Activated T-cell treated with anti-CD3 and anti-CD28 coated beads, Interleukin-2, amount 50 U/mL, for 24 hours (primary cell): ENCODE measurements at places on chromosomes 11 and 22.

- DNase-seq, result no peak
These were observed 442.2 kb upstream of the DDI1 start for GRCh38 chr11:103594283-103594682.

DNA sequence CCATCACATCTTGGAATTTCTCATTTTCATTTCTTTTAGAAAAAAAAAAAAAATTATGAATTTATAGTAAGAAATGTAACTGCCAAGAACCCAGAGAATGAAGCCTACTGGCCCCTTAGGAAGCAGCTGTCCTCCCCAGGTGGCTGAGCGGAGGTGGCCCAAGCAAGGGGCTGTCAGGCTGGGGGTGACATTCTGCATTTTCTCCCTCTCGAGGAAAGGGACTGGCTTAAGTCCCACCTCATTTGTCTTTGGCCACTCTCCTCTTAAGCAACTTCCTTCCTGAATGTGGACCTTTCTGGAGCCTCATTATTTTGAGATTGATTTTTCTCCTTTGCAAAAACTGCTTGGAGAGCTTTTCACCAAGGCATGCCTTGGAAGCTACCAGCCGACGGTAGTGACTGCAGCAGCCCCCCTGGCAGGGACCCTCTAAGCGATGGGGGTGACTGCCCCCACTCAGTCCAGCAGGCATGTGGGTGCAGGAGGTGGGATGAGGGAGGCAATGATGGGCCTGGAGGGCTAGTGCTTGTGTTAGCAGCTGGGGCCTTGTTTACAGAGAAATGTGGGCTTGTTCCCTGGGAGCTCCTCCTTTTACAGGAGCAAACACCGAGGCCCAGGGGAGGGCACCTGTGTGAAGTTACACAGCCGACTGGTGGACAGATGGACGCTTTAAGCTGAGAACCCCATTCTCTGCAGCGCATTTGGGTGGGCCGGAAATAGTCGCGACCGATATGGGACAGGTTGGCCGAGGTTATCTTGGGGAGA lies 111.7 kb downstream of the MORC2 start:
- no peak for DNase-seq

- no peak for DNase-seq
These were observed 287.4 kb upstream of the PDGFD start for GRCh38 chr11:104451197-104451893.

DNA sequence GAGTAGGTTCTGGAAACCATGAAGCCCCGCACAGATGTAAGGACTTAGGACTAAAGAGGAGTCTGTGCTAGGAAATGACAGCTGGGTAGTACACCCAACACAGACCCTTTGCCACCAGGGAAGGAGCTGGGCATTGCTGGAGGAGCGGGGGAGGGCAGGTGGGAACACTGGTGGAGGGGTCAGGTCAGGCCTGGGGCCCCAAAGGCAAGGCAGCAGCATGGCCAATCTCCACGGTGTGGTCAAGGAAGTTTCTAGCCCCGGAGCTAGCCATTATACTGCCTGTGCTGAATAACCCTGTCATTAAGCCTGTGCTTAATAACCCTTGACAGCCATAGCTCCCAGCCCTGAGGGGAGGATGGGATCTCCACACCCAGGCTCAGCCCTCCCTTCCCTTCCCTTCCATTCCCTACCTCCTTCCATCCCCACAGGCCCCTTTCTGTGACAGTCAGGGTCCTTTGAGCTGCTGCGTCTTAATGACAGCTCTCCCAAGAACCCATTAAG lies 2.1 kb downstream of the TMPRSS4 start:
- DNase-seq, result no peak

- DNase-seq, result peak; percentile 86
These were observed at the start of gene DGAT2 for GRCh38 chr11:75768112-75768908. Gene DGAT2 (plus strand): TSS chr11:75768778. CDS start chr11:75768992, 214 bp downstream.

DNA sequence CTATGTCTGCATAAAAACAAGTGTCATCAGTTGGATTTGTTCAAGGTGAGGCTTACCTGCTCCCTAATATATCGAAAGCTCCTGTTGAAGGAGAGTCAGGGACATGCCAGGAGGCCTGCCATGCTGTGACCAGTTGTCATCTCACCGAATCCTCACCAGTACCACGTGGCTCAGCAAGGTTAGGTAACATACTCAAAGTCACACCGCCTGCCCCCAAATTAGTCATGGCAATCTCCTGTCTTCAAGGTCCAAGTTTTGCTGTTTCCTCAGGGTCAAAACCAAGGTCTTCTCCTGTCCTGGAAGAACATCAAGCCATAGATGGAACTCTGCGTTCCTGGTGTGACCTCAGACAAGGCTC lies 67.8 kb downstream of the IGLL1 start:
- no peak for DNase-seq

DNA sequence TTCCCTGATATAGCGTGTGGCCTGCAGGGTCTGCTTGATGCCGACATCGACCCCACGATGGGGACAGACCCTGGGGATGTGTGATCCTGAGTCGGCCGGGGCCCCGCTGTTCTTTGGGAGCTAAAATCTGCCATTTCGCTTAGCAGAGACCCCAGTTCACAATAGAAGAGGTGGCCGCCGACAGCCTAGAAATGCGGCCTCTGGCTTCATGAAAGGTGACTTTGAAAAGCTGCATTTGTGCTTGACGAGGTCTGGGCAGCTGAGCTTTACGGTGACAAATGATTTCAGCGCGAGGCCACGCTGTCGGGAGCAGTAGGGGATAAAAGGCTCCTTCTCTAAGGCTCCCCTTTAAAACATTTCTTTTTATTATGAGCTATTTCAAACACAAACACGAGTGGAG lies 71.7 kb downstream of the RPS6KA4 start:
- DNase-seq, result no peak

DNA sequence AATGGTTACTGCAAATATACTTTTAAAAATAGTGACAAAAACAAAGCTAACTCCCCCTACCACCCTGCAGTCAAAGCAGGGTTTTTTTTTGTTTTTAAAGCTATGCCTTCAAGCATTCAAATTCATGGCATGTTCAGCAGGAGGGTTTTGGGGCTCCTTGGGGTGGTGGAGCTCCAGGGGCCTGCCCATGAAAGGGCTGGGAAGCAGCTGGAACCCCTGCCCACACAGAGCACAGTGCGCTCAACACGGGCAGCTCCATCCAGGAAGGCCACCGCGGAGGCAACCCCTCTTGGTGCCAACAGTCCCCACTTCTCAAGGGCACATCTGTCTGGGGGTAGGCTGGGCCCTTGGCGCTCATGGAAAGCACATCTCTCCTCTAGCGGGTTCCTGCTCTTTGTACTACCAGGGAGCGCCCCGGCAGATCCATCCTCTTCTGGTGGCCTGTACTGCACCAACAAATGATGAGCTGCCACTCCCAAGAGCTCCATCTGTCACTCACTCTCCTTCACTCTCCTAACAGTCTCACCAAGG lies 16.6 kb upstream of the PHLDA2 start:
- no peak for DNase-seq

DNA sequence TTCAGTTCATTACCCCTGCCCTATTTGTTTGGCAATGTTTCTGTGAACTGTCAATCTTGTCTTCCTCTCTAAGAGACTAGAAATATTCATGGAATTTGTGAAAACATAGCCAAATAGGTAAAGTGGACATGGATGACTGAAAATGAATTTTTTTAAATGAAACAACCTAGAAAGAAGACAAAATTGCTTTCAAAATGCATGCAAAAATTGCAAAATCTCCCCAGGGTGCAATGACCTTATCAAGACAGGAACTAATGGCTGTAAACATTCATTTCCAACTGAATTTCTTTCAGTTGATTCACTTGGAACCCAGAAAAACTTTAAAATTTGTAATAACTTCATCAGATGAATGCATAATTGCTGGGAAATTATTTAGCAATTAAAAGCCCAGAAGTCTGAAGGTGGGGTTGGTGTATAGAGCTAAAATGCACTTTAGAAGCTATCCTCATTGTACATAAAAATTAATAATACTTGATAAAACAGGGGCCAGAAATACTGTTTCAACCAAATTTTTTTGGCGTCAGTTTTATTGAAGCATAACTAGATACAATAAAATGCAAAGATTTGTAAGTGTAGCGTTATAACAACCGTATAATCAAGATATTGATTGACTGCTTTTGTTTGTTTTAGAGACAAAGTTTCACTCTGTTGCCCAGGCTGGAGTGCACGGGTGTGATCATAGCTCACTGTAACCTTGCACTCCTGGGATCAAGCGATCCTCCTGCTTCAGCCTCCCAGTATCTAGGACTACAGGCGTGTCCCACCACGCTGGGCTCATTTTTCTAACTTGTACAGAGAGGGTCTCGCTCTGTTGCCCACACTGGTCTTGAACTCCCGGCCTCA lies 27.6 kb upstream of the SLC35C1 start:
- DNase-seq, result no peak

- DNase-seq, result no peak
These were observed 26.9 kb downstream of the MACROD1 start for GRCh38 chr11:64139049-64139448.

DNA sequence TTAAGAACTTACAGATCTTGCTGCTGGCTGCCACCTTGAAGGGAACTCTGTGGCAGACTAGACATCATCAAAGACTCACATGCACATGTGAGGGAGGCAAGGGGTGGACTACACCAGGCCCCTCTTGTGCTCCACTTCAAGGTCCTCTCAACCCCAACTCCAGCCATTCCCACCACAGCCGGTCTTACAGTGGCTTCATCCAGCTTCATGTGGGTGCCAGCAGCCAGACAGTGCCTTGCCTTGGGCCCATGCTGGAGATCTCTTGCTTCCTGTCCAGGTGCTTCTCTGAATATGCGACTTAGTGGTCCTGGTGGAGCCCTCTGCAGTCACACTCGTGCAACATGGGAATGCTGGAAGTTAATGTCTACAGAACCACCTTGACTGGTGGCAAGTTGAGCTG lies 44.6 kb upstream of the WNT7B start:
- DNase-seq, result no peak

GRCh38 chr22:32517921-32518320 lies 43.3 kb downstream of the FBXO7 start:
- DNase-seq, result no peak

DNA sequence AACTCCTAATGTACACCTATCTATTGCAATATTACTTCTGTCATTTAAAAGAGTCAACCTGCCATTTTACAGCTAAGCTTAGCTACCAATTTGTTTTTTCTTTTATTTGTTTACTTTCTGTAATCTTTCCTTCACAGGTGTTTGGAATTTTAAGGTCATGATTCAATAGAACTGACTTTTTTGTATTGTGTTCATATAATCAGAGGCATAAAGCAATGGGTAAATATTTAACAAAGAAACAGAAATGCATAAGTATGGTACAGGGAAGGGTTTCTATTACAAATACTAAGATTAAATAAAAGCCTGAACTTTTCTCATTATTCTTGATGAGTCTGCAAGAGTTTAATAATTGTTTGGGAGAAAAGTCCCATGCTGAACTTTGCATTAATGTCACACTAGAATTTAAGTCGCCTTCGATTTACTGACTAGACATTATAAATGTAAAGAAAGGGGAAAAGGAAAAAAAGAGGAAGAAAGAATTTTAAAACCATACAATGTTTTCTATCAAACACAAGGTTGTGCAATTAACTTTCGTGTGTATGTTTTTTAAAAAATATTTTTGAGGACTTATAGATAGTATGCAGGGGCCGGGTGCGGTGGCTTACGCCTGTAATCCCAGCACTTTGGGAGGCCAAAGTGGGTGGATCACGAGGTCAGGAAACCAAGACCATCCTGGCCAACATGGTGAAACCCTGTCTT lies 35.0 kb upstream of the HIPK3 start:
- no peak for DNase-seq

GRCh38 chr22:41367680-41368542 lies 13.8 kb upstream of the TEF start:
- DNase-seq, result no peak

GRCh38 chr22:35378621-35379020 lies 2.3 kb upstream of the HMOX1 start:
- no peak for DNase-seq

DNA sequence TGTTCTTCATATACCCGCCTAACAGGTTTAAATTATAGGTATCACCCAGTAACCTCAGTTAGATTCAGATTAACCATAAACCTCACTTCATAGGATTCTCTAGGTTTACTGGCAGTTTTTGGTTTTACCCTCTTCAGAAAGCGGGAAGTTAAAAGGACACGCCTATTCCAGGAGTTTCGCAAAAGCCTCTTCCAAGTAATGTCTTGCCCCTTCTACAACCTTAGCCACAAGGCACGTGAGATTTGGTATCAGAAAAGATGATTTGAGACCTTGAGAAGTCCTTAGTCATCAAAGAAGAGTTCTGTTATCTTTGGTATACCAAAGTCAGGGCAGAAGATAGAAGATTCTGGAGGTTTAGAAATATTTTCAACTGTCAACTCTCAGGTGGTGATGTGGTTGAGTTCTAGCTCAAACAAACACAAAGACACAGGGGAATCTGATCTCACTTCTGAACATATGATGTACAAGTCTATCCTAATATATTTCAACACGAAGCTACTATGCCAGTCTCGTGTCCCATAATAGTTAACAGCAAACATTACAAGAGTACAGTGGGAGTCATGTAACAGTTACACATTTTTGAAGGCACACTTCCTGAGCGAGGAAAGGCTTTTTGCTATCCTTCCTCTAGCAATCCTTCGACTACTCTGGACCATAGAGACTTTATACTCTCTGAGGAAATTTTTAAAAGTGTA lies 103.5 kb downstream of the USP35 start:
- no peak for DNase-seq

DNA sequence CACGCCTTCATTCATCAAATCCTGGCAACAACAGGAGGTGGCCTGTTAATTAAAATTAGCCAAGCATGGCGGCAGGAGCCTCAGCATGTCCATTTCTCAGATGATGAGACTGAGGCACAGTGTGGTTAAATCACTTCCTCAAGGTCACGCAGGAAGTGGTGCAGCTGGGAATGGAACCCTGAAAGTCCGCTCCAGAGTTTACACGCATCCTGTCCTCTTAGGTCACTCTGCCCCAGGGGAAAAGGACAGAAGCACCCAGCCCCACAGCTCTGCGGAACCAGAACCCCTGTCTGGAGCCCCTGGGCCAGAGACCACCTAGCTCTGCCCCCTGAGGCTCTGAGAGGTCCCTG lies 19.6 kb downstream of the RPL3 start:
- DNase-seq, result no peak

GRCh38 chr22:27100789-27101188 lies 443.4 kb downstream of the MIAT start:
- no peak for DNase-seq

- no peak for DNase-seq
These were observed 13.9 kb downstream of the CCDC157 start for GRCh38 chr22:30370641-30371230.

GRCh38 chr11:110026858-110027626 lies 66.2 kb upstream of the ZC3H12C start:
- DNase-seq, result no peak

GRCh38 chr22:27663812-27664211 lies 137.7 kb downstream of the MN1 start:
- DNase-seq, result no peak
